ENCODE measurements at places on chromosomes 16 and 17.

DNA sequence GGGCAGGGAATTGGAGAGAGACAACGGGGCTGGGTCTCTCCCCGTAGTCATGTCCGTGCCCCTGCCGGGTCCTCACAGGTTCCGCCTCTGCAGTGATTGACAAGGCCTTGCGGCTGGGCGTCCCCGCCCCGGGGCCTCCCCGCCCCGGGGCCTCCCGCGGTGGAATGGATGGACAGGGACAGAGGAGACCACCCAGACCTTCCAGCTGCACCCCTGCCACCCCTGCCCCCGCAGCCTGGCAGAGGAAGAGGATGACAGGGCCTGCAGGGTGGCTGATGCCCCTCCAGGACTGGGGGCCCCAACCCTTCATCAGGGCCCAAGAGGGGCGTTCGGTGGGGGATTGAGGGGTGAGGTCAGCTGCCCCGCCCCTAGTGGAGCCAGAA is 216.4 kb upstream of the CIBAR2 start:
- DNase-seq = no peak

- no peak for DNase-seq
These were observed 108.8 kb downstream of the AMFR start for GRCh38 chr16:56316545-56316944.

DNA sequence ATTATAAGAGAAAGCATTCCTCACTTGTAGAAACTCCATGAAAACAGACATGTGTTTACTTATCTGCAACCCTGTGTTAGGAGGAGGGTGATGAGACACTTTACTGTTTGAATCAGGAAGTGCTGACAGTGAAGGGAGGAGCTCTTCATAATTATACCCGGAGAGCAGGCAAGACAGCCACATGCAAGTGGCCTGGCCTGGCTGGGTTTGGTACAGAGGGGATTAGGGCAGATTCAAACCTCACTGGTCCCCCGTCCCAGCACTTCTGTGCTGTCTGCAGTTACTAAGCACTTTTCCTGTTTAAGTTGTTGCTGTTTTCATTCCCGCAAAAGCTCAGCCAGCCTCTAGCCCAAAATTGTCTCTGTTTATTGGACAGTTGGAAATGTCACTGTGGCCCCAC is 78.5 kb downstream of the WWOX start:
- DNase-seq = no peak

- DNase-seq = no peak
These were observed 3.9 kb upstream of the TRIM25 start for GRCh38 chr17:56917559-56918296.

DNA sequence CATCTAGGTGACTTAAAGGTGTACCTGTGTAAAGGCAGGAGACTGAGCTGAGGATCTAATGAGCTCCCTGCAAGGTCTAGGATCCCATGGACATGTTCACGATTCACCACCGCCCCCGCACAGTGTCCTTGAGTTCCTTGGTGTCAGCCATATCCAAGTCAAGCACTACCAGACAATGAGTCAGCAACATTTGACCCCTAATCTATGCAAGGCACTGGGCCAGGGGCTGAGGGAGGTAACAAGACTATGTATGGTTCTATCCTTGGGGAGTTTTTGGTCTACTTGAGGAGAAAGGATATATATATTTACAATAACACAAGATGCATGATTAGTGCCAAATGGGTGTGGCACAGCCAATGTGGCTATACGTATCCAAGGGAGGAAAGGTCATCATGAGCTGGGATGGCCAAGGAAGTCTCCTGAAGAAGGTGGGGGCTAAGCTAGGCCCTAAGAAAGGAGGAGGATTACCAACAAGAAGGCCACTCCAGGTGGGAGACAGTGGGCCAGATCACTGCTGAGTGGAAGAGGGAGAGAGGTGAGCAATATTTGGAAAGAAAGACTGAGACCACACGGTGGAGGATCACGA is 35.0 kb downstream of the ITGB3 start:
- DNase-seq = no peak

GRCh38 chr16:71387045-71387871 is 28.7 kb downstream of the CALB2 start:
- DNase-seq = no peak

- DNase-seq = no peak
These were observed 4.9 kb downstream of the IRX3 start for GRCh38 chr16:54281535-54282201.

DNA sequence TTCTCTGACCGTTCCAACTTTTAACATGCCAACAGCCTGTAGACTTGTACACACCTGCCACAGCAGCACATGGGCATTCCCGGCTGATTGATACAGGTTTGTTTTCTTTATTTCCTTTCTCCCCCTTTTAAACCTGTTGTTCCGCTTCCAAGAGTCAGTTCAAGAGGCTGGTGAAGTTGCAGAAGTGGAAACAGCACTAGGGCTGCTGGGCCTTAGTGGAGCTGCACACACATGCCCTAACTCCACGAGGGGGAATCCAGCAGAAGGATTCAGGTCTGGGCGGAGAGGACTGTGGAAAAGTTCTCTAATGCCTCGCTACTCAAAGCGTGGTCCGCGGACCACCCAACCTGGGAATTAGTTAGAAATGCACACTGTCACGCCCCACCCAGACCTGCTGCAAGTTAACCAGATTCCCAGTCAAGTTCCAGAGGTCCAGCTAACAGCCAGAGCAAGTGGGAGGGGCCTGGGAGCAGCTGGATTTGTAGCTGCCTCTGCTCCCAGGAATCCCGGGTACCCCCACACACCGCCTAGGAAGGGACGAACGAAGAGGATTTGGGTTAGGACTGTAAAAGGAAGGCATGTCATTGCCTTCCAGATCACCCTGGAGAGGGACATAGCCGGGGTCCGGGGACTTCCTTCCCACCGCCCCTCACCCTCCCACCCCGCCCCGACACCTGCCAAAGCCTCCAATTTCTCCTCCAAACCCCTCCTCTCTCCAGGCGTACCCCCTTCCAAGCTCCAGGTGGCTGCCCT is 542 bp downstream of the SLC39A11 start:
- DNase-seq = no peak

GRCh38 chr16:88003736-88004135 is 52.5 kb downstream of the BANP start:
- no peak for DNase-seq

GRCh38 chr17:32609085-32609484 is 122.3 kb downstream of the CDK5R1 start:
- DNase-seq = peak; percentile 55

DNA sequence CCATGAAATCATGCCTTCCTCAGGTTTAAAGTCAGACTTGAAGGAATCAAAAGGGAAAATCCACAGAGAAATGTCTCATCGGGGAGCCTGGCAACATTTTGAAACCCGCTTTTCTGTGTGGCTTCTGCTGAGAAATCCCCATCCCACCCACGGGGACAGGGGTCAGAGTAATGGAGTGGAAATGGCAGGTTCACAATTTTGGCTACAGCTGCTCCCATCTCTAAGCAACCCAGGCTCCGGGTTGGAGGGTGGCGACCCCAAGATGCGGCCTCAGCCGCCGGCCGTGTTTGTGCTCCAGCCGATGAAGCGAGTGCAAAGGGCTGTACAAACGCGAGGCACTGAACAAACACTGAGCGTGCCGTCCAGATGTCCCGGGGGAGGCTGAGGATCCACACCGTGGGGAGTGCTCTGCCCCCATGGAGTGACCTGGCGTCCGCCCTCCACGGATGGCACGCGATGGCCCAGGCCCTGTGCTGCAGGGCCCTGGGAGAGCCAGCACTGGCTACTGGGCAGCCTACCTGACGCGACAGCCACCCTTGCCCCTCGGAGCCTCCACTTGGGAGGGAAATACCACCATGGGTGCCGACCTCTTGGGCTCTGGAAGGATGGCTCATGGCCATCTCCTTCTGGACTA is 22.2 kb downstream of the SLC43A2 start:
- no peak for DNase-seq

DNA sequence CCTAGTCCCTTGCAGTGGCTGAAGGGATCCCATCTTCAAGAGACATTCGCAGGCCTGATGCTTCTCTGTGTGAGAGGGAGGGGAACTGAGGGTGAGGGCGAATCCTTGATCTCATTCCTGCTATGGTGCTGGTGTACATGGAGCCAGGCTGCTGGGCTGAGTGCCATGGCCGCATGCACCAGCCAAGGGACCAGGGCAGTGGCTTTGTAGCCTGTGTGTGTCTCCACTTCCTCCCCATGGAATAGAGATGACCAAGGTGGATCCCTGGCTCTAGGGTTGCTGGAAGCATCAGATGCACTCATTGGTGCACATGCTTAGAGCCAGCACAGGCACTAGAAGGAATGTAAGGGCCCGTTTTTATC is 195.0 kb downstream of the FOXL1 start:
- DNase-seq = no peak

DNA sequence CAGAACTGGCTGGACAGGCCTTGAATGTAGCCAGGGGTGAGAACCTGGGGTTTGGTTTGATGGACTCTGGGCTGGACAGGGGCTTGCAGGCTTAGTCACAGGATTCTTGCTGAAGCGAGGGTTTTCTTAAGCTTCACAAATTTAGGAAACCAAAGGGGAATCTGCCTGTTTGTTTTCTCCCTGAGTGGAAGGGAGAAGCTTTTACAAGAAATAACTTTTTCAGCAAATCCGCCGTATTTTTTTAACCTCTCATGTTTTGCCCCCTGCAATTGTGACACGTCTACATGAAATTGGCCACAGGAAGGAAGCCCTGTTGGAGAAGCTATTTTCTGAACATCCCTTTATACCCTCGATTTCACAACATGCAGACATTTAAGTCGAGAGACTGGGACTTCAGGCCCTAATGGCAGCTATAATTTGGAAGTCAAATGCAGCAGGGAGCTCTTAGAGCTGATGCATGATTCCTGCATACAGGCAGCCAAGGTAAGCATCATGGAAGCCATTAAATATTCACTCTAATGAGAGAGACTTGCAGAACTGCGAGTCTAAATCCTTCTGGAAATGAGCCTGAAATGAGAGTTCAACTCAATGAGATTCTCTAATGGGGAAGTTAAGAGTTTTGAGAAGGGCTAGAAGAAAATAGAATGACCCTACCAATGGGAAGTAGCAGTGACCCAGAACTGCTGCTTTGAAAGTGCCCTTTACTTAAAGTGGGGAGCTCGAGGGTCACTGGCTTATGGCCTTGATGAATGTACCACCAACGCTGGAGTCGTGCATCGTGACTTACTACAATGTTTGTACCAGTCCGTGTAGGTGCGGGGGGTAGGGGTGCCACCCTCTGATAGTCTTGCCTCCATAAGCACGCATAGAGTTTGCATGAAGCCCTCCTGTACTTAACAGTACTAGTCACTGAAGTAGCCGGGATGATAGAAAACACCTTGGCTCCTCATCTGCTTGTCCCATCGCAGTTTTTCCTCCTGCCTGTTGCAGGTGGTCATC is 45.1 kb upstream of the IRF8 start:
- no peak for DNase-seq

GRCh38 chr17:1736348-1737281 is 6.1 kb upstream of the SERPINF2 start:
- no peak for DNase-seq

DNA sequence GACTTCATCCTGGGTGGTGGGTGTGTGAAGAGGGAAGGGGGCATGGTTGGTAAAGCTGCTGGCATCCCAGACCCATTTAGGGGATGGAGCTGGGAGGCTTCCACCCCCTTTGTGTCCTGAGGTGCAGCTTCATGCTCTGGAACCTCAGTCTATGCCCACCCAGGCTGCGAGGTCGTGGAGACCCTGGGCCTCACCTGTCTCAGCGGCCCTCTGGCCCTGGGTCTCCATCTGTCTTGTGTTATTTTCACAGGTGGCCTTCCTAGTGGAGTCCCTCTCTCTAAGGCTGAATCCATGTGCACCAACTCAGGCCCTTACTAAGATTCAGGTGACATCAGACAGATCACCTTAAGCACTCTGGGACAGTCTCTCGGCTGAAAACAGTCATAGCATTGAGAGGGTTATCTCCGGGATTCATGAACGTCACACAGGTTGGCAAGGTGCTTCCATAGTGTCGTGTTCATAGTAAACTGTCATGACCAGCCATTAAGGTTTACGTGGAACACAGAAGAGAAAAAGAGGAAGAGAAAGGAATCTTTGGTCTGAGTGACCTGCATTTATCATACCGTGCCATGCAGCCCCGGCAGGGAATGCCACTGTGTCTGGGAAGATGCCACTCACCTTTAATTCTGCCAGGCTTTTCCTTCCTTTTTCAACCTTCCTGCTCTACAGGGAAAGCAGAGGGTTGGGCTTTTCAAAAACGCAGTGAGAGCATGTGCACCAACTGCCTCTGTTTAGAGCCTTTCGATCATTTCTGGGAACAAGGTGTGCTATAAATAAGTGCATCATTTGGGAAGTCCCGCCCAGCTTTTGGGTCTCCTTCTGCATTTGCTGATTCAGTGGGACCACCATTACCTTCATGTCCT is 4.5 kb upstream of the FOXL1 start:
- no peak for DNase-seq

DNA sequence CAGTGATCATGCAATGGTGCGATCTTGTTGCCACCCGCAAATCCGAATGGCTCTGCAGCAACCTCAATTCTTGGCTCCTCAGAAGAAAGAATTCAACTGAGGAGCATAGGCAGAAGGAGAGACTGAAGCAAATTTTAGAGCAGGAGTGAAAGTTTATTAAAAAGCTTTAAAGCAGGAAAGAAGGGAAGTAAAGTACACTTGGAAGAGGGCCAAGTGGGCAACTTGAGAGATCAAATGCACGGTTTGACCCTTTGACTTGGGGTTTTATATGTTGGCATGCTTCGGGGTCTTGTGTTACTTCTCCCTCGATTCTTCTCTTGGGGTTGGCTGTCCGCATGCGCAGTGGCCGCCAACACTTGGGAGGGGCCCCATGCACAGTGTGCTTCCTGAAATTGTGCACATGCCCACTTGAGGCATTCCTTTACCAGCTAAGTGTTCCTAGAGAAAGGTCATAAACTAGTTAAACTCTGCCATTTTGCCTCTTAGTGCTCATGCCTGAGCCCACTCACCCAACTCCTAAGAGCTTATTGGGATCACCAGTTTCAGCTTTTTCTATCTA is 36.7 kb downstream of the ZNRF1 start:
- DNase-seq = no peak

GRCh38 chr17:15514469-15514868 is 47.0 kb upstream of the CDRT4 start:
- DNase-seq = no peak

DNA sequence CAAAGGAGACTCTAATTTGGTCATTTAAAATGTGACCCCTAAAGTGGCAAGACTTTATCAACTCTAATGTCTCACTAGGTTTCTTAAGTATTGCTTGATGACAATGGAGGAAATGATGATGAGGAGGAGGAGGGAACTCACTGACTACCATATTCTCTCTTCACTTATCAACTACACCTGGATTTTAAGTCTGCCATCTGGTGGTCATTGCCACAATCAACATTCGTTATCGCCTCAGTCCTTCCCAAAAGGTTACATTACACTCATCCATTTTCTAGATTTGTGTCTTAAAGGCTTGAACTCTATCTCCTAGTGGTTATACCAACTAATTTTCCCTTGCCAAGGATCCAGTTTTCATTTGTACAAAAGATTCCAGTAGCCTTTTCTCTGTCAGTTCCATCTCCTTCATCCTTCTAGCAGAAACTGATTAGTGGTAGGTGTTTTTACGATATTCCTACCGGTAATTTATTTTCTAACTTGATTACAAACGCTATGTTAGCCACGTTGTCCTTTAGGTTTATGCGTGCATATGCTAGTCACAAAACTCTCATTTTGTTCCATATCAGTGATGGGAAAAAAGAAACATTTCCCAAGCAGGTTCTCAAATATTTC is 114.6 kb upstream of the NOG start:
- peak; percentile 10 for DNase-seq

- DNase-seq = no peak
These were observed 373.7 kb upstream of the SALL1 start for GRCh38 chr16:51524555-51525373.
